ENCODE measurements at places on chromosomes 13 and 19.

GRCh38 chr19:1471010-1471514, 8.0 kb downstream of the C19orf25 start:
- DNase-seq, result no peak

- no peak for DNase-seq
These were observed 3.0 kb downstream of the LATS2 start for GRCh38 chr13:21058361-21058760.

- no peak for DNase-seq
These were observed 47.1 kb upstream of the MRI1 start for GRCh38 chr19:13717194-13717643.

DNA sequence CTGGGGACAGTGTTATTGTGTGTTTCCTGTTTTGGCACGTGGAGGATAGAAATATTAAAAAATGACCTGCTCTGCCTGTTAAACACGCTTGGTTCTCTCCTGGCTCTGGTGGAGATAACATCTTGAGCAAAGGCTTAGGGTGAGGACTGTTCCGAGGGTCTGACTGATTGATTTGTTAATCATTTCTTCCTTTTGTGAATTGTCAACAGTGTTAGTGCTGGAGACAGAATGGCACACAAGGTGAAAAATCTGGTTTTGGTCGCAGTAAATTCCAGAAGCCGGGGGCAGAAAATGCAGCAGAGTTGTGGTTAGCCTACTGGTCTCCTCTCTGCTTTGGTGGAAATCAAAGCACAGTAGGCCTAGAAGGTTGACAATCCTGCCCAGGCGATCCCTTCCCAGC, 163.6 kb downstream of the FGF9 start:
- DNase-seq, result no peak

DNA sequence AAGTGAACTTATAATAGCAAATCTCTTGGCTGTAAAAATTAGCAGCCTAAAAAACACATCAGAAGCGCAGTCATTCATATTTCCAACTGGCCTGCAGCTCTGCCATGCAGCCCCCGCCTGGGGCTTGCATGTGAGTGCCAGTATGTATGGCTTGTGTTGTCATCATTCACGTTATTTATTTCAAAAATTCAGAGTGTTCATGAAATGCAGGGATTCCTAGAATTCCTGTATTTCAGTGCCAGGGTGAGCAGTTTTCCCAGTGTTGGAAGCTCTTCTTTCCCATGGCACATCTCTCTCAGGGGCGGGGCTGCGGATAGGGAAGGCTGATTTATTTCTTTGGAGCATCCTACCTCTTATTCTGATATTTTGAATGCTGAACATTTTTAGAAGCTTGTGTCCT, 234.6 kb downstream of the FGF9 start:
- no peak for DNase-seq

DNA sequence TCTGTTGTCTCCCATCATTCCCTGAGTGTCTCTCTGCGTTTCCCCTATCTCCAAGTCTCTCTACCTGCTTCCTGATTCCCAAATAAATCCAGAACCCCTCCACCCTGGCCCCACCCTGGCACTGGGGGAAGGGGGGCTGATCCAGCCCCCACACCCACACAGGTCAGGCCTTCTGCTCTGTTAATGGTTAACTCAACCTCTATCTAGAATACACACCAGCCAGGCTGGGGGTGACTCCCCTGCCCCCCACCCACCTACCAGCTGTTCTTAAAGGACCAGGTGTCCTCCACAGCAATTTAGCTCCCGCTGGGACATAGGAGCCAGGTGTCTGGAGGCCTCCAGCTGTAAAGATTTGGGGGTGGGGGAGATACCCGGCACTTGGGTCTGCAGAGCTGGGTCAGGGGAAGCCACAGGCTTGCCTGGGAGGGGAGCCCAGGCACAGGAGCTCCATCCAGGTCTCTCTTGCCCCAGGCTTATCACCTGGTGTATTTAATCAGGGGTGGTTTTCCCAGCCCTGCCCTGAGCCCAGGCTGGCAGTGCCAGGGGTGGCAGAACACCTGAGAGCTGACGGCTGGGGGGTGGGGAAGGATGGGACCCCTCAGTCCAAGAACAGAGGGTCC, 3.9 kb downstream of the IRF2BP1 start:
- no peak for DNase-seq

GRCh38 chr19:28530406-28531035, 682.4 kb downstream of the UQCRFS1 start:
- DNase-seq, result no peak

DNA sequence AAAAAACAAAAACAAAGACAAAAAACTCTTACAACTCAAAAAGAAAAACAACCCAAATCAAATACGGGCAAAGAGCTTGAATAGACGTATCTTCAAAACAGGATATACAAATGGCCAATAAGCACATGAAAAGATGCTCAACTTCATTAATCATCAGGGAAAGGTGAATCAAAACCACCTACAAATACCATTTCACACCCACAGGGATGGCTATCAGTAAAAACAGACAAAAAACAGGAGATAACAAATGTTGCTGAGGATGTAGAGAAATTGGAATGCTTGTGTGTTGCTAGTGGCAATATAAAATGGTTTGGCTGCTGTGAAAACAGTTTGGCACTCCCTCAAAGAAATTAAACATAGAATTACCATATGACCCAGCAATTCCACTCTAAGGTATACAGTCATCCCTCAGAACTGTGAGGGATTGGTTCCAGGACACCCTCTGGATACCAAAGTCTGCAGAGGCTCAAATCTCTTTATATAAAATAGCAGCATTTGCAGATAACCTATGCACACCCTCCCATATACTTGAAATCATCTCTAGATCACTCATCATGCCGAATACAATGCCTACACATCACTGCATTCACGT, 29.7 kb downstream of the MLLT1 start:
- DNase-seq, result no peak

- no peak for DNase-seq
These were observed 28.7 kb downstream of the CYSLTR2 start for GRCh38 chr13:48682436-48682835.

- DNase-seq, result no peak
These were observed 428.3 kb upstream of the MIR17HG start for GRCh38 chr13:90919153-90919552.

DNA sequence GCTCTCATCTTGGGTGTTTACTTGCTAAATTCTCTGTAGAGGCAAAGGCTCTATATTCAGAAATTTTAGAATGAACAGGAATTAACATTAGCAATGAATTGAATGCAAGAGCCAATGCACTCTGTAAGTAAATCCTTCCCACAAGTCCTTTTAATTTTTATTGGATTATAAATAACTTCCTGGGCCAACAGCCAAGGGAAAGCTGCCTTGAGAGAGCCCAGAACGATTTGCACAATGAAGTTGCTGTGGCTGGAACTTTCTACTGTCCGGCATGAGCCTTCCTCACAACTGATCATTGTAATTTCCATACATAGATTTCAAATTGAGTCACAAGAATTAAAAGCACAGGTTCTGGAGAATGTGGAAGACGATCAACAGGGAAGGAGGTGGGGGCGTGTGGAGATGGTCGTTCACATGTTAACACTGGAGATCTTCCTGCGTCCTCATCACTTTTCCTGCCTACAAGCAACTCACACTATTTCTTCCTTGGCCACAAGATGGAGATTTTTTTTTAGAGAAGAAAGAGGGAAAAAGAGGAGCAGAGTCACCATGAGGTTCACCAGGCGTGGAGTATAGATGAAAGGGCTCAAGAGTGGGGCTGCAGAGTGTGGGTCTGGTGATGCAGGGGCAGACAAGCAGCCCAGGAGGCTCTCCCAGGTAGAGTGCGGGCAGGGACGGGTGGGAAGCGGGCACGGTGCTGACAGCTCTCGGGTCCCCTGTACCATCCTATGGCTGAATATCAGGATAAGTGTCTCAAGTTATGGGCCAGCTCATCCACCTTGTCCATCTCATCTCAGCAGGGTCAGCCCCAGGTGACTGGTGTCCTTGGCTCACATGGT, 110.7 kb downstream of the SOX1 start:
- DNase-seq, result no peak

GRCh38 chr19:33302974-33303790, 848 bp upstream of the CEBPA start:
- DNase-seq, result peak; percentile 40

- peak; percentile 88 for DNase-seq
These were observed 19.1 kb upstream of the SCEL start for GRCh38 chr13:77516342-77516789.

- no peak for DNase-seq
These were observed 51.1 kb downstream of the HSPH1 start for GRCh38 chr13:31110617-31111016.

DNA sequence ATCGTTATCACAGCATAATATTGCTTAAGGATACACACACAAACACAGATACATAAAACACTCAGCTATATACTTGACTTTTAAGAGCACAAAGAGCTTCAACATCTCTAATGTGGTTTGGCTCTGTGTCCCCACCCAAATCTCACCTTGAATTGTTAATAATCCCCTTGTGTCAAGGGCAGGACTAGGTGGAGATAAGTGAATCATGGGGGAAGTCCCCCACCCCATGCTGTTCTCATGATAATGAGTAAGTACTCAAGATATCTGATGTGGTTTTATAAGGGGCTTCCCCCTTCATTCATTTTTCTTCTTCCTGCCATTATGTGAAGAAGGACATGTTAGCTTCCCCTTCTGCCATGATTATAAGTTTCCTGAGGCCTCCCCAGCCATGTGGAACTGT, 481.4 kb downstream of the PCDH9 start:
- no peak for DNase-seq

DNA sequence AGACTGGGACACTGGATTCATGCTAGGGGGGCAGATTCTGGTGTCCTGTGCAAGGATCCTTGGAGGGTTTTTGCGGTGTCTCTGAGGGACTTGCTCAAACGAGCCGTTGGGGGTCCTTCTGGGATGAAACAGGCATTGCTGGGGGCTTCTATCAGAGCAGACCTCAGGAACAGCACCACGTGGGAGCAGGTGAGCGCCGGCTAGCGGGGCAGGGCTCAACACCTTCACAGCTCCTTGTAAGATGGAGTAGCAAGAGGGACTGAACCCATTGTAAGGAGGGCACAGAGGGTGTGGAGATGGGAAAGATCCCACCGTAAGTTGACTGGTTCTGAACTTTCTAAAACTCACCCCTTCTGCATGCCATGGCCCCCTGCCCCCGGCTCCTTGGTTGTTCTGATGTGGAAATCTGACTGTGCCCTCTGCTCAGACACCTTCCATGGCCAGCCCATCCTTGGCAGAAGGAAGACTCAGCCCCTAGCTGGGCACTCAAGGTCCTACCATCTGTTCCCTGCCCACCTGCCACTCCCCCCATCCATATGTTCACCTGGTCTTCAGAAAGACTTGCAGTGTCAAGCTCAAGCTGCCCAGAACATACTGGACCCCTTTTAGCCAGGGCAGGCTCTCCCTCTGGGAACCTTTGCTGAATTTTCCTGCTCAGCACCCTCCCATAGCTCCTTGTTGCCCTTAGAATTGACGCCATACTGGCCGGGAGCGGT, 1.2 kb downstream of the SLC27A1 start:
- no peak for DNase-seq

DNA sequence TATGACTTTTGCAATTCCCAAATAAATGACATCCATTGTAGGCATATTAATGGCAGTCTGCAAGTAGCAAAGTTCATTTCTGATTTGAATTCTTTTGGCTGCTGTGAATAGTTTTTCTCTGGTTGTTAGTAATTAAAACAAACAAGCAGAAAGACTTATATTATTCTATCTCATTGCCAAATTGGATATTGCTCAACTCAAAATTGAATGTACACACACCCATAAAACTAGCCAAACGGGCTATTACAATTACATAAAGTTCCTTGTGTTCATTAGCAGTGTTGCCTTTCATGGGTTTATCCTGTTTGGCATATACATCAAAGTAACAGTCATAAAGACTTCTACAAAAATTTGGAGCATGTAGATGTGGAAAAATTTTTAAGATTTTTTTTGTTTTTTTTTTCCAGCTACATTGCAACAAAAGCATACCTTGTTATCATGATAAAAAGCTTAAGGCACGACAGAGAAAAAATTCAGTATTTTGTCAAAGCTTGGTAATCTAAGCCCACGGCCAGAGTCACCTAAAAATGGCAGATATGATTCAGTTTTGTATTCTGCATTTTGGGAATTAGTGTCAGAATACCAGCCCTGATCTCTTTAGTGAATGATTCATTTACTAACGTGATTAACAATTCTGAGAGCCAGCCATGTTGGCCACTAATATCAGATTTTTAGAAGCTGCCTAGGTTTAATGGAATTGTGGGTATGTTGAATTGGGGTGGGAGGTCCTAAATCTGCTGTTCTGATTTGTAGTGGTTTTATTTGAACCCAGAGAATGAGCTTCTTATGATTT, 108.4 kb downstream of the KLF5 start:
- no peak for DNase-seq

- DNase-seq, result peak; percentile 57
These were observed 2.0 kb upstream of the TSHZ3 start for GRCh38 chr19:31351056-31351854.

DNA sequence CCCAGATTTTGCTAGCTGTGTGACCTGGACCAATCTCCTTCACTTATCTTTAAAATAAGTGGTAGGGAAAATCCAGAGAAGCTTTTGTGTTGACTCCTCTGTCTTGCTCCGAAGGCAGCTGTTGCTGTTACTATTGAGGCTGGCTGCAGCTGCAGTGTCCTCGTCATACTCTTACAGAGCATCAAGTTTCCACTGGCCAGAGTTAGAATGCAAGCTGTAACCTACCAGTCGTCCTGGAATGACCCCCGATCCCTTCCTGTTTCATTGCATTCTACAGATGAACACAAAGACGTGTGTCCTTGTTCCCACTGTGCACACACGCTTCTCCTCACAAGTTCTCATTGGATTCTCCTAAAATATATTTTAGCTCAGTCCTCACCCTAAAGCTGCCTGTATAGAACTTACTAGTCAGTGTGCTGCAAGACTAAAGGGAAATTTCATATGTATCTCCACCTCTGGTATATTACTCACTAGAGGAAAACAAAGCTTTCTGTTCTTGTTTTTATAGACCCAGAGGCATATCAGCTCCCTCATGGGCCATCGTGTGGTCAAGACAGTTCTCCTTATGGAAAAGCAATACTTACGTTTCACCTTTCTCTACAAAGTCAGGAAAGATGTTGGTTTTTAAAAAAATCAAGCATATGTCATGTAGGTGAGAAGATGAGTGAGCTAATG, 589.8 kb downstream of the LMO7 start:
- DNase-seq, result peak; percentile 23

DNA sequence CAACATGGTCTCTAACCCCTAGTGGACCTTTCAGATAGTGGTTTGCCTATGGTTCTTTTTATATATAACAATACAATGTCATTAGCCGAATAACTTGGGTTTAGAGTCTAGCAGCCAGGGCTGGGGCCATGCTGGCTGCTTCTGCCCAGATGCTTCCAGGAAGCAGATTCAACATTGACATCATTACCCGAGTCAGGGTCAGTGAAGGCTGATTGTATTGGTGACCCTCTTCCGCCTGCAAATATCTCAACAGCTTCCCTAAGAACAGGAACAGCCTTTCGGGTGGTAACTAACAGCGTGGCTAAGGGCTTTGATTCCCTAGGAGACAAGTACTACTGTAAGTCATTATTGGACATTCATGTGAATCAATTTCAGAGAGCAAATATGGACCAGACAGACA, 476.4 kb downstream of the UQCRFS1 start:
- no peak for DNase-seq

- peak; percentile 73 for DNase-seq
These were observed 86.2 kb upstream of the FRY start for GRCh38 chr13:31945202-31945961.

Measured in HCEC 1CT (cell line).